ENCODE measurements at places on chromosomes 11 and 22.

DNA sequence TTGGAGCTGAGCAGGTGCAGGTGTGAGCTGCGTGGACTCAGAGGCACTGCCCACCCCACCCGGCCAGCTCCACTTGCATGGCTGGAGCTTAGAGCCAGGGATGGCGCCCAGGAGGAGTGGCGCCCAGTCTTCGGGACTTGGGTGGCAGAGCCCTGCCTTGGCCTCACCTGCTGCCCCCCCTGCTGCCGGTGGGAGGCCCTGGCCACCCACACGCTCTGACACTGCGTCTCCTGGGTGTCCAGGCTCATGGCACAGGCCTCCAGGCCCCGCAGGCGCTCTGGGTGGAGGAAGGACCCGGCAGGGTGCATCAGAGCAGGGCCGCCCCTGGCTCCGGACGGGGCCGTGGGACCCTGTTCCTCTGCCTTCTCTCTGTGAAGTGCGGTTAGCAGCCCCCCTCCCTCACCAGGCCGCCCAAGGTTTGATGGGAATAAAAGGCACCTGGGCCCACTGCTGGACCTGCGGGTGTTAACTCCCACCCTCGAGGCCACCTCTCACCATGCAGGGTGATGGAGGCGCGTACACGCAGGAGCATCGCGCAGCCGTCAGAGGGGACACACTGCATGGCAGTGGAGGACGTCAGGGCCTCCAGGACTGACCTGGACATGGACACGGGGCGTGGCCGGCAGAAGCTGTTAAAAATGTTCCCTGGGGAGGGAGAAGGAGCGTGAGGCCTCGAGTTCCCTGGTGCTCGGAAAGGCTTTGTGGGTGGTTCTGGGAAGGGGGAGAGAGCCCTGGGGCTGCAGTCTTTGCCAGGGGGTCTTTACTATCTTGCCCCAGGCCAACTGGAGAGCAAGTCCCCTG is 11.8 kb downstream of the IL17REL start:
- DNase-seq: no peak

- no peak for DNase-seq
These were observed 1.9 kb downstream of the HPS4 start for GRCh38 chr22:26481694-26482093.

GRCh38 chr11:15114501-15115475 is at the start of gene INSC:
Gene INSC (plus strand): TSS chr11:15114923. CDS start chr11:15149175, 34,252 bp downstream.
- DNase-seq: no peak

GRCh38 chr11:117570701-117571100 is 226.3 kb downstream of the DSCAML1 start:
- no peak for DNase-seq

- no peak for DNase-seq
These were observed 73.5 kb upstream of the ZC3H12C start for GRCh38 chr11:110019675-110020074.

DNA sequence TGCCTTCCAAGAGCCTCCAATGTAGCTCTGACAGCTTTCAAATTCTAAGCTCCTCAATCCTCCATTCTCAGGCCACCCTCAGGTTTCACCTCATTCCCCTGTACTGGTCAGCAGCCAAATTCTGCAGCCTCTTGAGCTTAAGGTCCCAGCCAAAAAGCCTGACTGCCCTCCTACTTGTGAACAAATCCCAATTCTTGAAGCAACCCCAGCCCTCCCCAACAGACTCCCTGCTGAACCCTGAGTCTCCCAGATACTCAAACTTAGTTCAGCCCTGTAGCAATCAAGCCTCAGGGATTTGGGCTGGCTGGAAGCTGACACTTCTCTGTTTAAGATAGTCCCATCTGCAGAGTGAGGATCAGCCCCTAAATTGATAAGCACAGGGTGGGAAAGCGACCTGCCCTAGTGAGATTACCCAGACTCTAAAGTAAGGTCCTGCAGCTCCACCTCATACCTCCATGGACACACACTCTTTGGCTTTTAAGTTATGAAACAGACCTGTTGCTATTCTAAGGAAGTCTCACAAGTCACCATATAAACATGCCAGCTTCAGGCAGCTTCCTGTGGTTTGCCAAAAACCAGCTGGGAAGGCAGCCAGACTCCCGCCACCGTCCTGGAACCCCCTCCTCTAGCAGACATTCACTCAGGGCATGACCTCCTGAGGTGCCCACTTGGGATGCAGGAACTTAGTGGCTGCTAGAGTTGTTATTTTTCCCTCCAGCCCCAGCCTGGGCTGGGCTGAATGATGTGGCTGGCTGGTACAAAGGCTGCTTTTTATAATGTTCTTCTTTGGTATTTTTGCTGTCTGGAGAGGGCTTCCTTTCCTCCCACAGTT is 82.5 kb upstream of the PICALM start:
- DNase-seq: no peak

GRCh38 chr11:1152316-1153104 is 5.2 kb upstream of the MUC5AC start:
- DNase-seq: no peak

GRCh38 chr11:11615086-11615485 is 6.7 kb downstream of the GALNT18 start:
- no peak for DNase-seq
